ENCODE measurements at places on chromosomes 2 and 18.
A peak's percentile ranks its signal among the peaks of the same experiment; 100 is the strongest.

GRCh38 chr2:26001743-26002351, 19.6 kb upstream of the KIF3C start:
- peak; percentile 49 for DNase-seq

DNA sequence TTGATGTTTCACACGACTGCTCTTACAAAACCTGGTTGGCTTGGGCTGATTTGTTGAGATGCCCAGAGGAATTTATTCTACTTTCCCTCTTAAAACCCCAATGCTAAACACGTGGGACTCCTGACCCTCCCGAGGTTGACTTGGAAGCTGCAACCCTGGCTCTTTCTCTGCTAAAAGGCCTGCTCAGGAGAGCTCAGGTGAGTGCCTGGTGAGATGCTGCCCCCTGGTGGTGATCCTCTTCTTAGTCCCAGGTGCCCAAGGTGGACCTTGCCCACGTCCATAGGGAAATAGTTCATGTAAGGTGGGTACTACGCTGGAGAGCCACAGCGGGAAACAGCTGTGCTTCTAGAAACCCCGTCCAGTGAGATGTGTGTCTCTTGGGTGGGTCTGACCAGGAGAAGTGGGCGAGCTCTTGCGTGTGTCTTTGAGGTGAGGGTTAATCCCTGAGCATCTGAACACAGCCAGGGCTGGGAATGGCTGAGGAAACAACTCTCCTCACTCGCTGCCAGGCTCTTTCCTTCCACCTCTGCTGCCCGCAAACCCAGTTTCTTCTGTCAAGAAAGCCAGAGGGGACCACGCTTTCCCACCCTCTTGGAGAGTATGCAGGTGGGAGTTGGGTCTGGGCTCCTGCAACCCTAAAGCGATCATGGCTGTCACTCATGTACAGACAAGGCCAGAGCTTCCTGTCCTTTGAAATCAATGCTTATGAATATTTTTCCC, 25.5 kb upstream of the PXDN start:
- DNase-seq: peak; percentile 61

- no peak for DNase-seq
Measured at GRCh38 chr2:10977003-10977402, 65.3 kb downstream of the KCNF1 start.

GRCh38 chr18:59874166-59874565, 25.6 kb upstream of the PMAIP1 start:
- peak; percentile 89 for DNase-seq

DNA sequence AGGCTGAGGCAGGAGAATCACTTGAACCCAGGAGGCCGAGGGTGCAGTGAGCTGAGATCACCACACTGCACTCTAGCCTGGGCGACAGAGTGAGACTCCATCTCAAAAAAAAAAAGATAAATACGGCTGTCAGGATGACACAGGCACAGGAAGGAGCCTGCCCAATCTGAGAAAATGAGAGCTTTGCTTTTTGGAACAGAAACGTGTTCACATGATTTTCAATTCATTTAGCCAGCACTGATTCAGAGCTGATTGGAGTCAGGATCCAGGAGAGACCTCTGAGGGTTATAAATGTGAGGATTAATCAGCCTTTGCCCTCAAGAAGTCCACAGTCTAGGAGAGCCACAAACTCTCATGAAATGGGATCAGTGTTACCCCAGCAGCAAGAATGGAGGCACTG, 6.9 kb upstream of the SMAD7 start:
- DNase-seq: no peak

DNA sequence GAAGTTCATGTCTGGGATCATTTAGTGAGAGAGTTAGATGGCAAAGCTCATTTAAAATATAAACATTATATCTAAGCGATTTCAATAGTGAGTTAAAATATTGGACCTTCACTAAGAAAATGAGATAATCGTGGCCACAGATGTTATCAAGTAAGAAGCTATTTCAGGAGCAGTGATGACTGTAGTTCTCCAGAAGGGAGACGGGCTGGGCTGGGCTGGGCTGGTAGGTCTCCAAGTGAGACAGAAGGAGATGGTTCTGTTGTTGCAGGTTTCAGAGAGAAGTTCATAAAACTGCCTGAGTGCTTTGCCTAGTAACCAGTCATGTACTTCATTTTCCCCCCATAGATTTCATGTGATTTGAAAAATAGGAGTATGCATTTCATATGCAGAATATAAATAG, 130.1 kb upstream of the DAPL1 start:
- DNase-seq: peak; percentile 49

GRCh38 chr2:135985018-135985825, at the start of gene DARS1:
Gene DARS1, minus strand, starts transcription at chr2:135985626. Its CDS starts 158 bp downstream, at chr2:135985468.
- DNase-seq: peak; percentile 91

GRCh38 chr2:21103274-21103891, 20.4 kb upstream of the TDRD15 start:
- no peak for DNase-seq

DNA sequence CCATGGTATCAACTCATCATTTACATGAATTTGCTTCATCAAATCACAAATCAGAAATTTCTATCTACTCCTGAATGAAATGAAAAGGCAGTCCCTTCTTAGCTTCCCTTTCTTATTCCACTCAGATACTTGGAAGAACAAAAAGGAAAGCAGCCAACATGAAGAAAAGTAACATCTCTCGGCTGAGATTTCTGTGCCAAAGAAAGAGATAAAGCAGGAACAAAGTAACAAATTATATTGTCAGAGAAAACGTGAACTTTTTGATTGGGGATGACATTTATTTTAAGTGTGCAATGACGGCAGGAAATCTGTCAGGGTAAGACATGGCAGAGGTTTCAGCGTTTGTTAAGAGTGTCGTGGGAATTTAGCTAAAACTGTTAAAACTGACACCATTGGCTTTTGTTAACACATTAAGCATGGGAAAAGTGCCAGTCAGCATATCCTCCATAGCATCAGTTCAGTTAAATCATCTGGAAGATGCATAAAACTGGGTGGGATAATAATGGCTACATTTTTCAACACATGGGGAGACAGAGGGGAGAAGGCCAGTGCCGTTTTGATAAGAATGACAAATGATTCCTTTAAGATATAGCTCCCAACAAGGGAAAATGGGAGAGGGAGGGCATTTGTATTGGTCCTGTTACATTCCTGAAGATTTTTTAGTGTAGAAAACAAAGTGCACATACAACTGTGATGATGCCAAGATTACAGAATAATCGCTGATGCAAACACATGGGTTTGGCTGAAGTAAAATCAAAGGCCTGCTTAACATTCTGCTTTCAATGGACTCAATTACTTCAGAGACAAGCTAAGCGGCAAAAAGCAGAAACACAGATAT, 211.6 kb downstream of the ZNF521 start:
- DNase-seq: no peak

- DNase-seq: no peak
Measured at GRCh38 chr2:254241-254640, 9.6 kb downstream of the SH3YL1 start.

- peak; percentile 8 for DNase-seq
Measured at GRCh38 chr18:6434481-6434880, 19.8 kb upstream of the L3MBTL4 start.

DNA sequence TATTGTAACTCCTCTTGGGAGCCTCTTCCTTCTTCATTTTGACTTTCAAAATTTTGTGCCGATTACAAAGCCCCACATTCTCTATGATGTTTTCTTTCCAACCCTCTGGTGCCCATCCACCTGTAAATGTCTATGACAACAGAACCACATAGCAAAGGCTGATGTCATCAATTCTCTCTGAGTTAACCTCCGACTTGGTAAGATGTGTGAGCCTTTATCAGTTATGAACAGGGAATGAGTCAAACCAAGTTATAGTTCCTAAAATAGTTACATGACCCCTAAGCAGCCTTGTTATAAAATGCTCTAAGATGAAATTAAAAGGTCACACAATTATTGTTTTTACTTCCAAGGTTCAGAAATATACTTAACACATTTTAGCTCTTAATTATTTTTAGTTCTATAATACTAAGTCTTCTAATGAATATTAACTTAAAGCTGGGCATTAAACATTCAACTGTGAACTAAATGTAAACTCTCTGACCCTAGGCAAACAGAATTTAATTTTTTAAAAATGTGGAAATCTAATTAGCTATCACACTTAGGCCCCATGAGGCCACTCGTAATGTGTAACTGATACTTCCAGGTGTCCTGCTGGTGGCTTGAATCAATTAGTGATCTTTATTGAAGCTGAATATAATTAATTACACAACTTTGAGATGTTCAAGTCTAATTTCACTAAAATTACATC, 102.3 kb upstream of the CYRIA start:
- DNase-seq: no peak

- DNase-seq: peak; percentile 65
Measured at GRCh38 chr2:121197369-121198091, 87.5 kb downstream of the TFCP2L1 start.

DNA sequence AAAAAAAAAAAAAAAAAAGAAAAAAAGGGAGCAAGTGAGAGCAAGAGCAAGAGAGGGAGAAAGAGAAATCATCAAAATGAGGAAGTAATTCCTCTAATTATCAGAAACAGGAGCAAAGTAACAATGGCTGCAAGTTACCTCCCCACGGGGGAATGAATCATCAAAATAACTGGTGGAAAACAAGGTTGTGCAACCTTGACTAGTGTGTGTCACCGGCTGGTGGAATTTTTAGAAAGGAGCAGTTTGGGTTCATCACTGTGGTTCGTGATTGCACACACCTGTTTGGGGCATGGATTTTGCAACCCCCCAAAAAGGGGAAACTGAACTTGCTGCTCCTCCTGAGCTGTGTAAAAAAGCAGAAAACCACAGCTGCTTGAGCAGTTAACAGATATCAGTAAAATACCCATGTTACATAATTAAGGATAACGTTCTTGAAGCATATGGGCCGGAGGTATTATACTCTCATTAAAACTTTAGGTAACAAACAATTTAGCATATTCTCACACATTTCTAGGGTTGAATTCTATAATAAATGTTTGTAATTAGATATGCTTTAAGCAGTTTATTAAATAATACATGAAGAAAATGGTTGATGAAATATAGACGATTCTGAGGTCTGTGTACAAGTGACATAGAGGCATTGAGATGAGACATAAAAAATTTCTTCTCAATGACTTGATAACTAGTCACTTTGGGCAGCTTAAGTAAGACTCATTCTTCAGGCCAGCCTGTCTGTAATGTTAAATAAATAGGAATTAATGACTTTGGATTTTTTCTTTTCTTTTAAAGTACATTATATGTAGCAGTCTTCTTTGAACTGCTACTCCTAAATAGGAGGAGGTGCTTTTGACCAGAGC, 184.2 kb upstream of the ZEB2 start:
- peak; percentile 90 for DNase-seq

- peak; percentile 18 for DNase-seq
Measured at GRCh38 chr2:97774425-97774824, 61.0 kb downstream of the ZAP70 start.

DNA sequence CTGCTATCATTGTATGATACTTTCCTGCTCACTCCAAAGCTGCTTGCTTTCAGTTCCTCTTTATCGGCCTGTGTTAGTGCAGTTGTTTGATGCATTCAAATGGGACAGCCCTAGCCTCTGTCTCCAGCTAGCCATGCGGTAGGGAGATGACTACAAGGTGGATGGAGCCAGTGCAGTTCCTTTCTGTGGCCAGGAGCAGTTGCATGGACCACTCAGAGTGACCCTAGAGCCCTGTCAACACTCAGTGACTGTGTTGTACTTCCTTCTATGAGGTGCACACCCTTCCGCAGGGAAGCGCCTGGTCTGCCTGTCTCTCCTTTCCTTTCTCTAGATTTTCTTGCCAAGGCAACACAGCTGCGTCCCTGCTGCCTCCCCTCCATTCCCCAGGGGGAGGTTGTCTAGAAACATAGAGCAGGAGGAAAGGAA, 33.8 kb downstream of the KCNS3 start:
- DNase-seq: no peak

DNA sequence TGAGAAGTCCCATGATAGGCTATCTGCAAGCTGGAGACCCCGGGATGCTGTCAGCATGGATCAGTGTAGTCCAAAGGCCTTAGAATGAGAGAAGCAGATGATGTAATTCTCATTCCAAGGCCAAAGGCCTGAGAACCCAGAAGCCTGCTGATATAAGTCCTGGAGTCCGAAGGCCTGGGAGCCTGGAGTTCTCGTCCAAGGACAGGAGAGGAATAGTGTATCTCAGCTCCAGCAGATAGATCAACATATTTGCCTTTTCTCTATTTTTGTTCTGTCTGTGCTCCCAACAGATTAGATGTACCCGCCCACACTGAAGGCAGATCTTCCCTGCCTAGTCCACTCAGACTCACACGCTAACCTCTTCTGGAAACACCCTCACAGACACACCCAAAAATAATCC, 454.9 kb upstream of the CHAC2 start:
- no peak for DNase-seq

GRCh38 chr18:79532313-79533007, 136.7 kb downstream of the NFATC1 start:
- peak; percentile 13 for DNase-seq

GRCh38 chr2:218981881-218982585, 3.0 kb downstream of the FEV start:
- no peak for DNase-seq

GRCh38 chr2:38230756-38231155, 146.3 kb downstream of the ATL2 start:
- no peak for DNase-seq

DNA sequence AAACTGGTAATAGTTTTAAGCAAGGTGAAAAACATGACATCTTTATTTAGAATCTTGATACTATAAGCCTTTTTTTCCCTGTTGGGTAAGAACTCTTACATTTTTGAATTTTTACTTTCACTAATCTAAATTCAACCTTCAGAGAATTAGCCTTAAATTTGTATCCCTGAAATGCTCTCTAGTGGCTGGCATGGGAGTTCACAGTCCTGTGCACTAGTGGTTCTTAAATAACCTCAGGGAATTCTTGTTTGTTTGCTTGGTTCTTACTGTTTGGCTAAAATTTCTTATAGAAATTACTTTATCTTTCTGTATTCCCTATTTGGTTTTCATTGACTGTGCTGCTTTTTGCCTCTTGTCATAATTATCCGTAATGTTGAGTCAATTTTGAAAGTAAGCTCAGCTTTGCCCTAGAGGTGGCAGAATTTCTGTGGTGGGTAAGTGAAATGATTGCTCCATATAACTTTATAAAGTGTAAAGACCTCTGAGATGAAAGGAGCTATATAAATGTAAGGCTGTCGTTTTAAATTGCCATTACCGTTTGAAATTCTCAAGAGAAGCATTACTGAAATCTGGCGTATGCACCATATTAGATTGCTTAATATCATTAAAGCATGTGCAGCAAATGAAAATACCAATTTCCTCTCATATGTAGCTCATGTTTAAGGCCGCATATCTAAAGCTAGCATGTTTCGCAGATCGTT, 391.3 kb upstream of the FIGN start:
- DNase-seq: no peak

- peak; percentile 90 for DNase-seq
Measured at GRCh38 chr2:189407281-189408209, 33.7 kb upstream of the WDR75 start.

GRCh38 chr2:111669928-111670695, 213.9 kb downstream of the ANAPC1 start:
- DNase-seq: peak; percentile 29

GRCh38 chr18:48042431-48042830, 112.0 kb upstream of the SMAD2 start:
- no peak for DNase-seq

DNA sequence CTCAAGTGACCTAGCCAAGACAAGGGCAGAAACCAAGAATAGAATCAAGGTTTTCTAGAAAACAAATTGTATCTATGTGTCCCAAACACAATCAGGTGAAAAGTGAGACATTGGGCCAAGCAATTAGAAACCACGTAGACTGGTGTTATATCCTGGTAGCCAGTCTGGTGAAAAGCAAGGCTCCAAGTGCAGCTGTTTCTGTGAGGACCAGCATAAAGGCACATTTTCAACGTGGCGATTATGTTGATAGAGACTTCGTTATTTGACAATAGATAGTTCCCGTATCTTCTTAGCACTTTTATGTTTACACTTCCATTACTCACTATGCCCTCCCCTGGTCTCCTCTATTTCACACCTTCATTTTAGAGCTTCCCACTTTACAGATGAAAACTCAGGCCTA, 103.2 kb upstream of the ZFP36L2 start:
- DNase-seq: no peak

Data from fibroblast of mammary gland (primary cell).